ENCODE measurements at places on chromosomes 3 and 15.

DNA sequence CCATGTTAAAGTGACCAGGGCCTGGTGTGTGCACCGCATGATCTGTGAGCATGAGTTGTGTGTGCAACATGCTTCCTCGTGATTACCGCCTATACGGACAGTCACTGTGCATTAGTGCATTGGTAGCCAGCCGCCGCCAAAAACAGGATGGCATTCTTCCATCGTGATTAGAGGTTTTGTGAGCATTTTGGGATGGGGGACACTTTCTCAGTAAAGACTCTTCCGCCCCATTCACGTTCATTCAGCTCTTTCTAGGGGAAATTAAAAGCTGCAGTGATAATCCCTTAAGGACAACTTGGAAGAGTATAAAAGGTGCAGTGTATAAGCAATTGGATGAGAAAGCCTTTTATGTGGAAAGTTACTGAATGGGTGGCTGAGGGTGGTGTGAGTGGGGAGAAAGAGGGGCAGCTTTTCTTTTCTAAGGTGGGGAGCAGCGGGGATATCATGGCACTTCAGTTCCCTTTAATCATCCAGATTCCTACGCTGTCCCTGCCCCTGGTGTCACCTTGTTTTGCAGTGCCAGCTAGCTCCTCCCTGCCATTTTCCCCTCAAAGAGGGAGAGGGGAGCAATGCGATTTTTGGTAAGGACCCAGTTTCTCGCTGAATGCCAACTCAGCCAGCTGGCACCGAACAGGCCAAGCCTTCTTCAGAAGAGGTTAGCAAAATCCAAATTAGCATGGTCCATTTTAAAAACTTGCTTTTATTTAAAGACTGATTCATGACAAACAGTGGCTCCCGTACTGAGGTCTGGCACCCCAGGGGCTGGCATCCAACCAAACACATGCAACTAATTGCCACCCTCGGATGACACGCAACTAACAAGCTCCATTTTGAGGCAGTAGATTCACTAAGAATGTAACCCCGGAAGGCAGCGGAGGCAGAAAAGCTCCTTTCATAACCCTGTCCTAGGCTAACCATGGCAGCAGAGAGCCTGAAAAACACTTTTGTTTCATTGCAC lies 447.8 kb downstream of the FHIT start:
- no peak for DNase-seq

- no peak for DNase-seq
These were observed 326.6 kb upstream of the TPM1 start for GRCh38 chr15:62715946-62716345.

GRCh38 chr3:113498221-113499005 lies 16.5 kb downstream of the SPICE1 start:
- DNase-seq: no peak

DNA sequence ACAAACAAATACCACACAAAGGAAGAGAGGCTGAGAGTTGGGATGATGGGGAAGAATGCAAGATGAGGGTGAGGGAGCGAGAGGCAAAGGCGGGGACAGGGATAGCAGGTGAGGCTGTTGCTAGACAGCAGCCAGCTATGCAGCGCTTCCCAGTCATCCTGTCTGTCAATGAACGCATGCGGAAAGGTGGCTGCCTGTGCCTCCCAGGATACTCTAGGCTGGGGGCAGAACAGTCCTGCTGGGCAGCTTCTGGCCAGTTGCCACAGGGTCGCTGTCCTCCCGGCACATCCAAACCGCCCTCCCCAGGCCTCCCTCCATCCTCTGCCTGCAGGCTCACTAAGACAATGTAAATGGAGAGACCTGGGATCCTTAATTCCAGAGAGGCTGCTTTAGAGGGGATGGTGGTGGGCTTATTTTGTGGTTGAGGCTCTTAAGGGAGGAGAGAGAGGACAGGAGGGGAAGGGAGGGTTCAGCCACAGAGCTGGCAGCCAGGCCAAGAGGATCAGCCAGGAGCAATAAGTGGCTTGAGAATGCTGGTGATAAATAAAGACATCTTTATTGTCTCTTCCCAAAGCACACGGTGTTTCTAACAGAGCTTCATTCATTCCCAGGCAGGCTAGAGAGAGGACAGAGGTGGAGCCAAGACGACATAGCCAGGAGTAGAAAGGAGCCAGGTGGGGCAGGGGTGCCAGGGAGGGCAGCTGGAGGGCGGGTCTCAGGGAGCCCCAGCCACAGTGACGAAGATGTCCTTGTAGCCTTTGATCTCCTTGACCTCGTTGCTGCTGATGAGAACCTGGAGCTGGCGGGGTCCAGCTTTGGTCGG lies 9.2 kb upstream of the TGM5 start:
- no peak for DNase-seq

GRCh38 chr3:98969295-98969694 lies 67.8 kb upstream of the DCBLD2 start:
- no peak for DNase-seq

- no peak for DNase-seq
These were observed 18.8 kb upstream of the JMJD7 start for GRCh38 chr15:41809121-41809520.

DNA sequence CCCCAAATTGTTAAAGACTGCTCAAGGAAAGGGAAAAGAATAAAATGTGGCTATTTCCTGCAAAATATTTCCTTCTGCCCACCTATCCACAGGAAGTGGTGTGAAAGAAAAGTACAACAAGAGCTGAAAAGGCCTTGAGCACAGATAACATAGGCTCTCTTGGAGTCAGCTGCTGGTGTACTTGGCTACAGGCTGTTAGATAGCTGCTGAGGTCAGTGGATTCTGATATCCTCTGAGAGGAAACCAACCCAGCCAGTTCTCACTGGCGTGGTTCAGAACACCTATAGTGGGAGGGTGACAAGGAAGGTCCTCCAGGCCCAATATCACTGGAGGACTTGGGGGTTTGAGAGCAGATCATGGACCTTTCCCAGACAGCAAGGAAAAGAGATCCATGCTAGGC lies 124.4 kb upstream of the GAP43 start:
- no peak for DNase-seq
